ENCODE measurements at places on chromosomes 13 and 19.

DNA sequence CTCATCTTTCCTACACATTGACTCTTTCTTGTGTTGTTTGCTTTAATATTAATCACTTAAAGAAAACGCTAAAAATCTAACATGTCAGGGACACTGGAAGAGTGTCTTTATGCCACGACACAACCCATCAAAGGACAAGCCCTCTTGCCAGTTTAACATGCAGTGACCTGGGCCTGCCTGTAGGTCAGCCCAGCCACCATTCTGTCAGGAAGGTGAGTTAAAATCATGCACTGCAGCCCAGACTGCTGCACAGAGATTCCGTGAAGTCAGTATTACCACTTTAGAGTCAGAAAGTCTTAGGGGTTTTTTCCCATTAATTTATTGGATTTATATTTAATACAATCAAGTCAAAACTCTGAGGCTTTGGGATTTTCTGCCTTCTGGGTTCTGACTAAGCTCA lies 58.0 kb downstream of the TNFRSF19 start:
- DNase-seq = no peak

GRCh38 chr13:79932556-79932955 lies 408.4 kb downstream of the SPRY2 start:
- DNase-seq = no peak

DNA sequence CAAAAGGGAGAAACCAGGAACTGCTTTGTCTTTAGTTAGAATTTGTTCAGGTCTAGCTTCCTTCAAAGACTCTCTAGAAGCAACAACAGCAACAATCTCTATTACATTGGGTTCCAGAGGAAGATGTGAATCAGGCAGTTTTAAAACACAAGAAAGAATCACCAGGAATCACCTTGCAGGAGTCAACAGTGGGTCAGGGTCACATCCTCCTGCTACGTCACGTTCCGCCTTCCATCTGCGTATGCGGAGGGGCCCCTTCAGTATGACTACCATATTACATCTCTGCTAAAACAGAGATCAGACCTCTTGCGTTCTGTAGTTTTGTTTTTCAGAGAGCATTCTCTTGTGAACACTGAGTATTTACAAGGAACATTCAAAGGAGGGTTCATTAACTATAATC lies 147.8 kb upstream of the STARD13 start:
- no peak for DNase-seq

GRCh38 chr13:109275852-109276251 lies 510.5 kb downstream of the IRS2 start:
- DNase-seq = no peak

DNA sequence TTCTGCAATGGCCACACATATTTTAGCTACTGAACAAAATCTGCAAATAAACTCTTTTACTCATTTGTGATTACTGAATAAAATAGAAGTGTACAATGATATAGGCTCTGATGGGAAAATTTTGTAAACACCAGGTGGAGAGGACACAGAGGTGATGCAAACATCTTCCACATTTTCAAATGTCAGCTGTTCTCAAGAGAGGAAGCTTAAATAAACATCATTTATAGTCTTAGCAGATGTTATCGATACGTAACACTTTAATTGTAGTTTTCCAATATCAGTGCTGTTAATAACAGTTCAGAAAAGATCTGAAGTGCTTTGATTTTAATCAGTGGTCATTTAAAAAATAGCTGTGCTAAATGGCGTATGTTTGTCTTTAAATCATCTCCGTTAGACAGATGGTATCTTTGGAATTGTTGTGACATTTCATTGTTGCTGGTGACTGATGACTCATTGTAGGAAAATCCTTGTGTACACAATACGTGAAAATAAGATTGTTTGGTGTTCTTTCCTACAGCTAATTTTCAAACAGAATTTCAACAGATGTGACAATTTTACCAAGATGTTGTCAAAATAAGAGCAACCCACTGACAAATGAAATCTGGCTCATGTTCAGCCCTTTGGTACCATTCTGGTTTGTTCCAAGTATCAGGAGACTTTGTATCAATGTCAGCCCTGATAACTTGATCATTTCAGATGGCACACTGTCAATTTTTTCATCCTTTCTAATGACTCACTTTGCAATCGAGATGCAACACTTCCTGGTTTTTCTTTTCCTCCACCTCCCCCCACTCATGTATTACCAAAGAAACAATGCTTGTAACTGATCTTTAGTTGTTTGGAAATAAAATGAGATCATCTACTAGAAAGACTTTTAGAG lies 516.0 kb downstream of the DCT start:
- DNase-seq = no peak

- no peak for DNase-seq
Observed at GRCh38 chr13:37816276-37816675, 53.3 kb downstream of the TRPC4 start.

DNA sequence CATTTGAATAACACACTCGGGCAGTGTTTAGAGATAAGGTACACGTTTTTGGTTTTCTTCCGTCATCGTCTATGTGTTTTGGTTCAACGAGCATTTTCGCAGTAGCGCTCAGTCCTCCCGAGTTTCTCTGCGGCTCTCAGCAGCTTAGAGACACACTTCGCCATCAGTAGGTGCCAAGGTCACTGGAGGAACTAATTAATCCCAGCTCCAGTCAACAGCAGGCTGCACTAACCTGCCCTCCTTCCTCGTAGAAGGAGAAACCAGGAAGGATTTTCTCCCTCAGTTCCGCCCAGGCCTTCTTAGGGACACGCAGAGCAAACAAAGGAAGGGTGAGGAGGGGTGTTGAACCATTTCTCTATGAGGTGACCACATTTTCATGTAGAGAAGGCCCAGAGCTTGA lies 12.6 kb downstream of the MBNL2 start:
- no peak for DNase-seq

DNA sequence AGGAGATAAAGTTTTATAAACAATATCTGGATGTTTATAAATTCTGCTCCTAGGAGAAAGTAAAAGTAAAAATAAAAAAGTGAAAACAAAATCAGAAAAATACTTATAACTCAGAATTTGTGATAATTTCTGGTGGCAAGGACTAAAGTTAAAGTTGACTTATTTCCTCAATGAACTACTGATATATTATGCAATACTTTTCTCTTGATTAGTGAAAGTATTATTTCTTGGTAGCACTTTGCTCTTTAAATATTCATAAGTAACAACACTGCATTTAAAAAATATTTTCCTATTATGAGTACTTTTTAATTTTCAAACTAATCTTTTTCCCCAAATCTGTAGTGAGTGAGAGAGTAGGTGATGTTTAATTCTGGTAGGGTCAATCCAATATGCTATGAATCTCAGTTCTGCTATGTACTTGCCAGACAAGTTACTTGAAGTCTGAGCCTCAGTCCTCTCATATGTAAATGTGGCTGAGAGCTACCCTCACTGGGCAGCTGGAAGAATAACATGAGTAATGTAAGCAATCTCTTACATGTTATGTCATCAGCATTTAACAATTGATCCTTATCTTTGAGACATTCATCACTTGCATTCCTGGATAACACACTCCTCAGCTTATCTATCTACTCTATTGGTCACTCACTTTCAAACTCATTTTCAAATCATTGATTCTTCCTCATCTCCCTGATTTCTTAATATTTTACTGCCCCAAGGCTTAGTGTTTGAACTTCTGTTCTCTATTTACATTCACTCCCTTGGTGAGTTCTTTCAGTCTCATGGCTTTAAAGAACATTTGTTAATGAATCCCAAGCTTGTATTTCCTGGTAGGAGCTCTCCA lies 239.0 kb downstream of the RGCC start:
- DNase-seq = no peak

GRCh38 chr13:71214821-71215220 lies 652.2 kb downstream of the DACH1 start:
- no peak for DNase-seq

DNA sequence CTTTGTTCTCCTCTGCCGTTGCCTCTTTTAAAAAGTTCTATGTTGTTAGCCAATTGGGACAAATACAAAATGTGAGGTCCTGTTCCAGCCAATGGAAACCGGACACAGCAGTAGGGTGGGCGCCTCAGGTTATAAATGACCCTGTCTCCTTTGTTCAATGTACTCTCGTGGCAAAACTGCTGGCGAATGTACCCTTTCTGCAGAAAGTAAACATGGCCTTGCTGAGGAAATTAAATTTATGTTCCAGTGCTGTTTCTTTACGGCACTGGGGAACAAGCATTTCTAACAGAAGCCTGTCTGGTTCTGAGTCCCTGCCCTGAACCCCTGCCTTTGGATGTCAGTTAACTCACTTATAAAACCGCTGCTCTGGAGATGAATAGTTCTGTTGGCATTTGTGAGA lies 140.7 kb downstream of the PCCA start:
- DNase-seq = no peak

Measured in CD4-positive, alpha-beta T cell treated with Interleukin-15 for 4 hours (primary cell).